ENCODE measurements at places on chromosomes 5 and 9.
A peak's percentile ranks its signal among the peaks of the same experiment; 100 is the strongest.

DNA sequence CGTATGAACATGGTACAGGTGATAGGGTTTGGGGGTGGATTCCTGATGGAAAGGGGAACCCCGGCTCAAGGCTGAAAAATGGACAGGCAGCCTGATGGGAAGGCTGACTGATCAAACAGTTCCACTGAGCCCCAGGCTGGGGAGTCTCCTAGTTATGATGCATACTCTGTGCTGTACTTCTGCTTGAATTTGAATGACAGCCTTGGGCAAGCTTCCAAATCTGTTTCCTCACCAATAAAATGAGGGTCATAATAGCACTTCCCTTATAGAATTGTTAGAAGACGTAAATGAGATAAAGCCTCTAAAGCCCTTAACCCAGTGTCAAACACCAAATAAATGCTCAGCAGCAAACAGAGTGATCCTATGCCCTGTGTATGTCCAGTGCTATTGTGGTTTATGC is 478.5 kb upstream of the DMAC1 start:
- DNase-seq, result no peak

GRCh38 chr9:89000973-89001916 is 10.0 kb downstream of the S1PR3 start:
- peak; percentile 34 for DNase-seq

- DNase-seq, result no peak
These were observed 464.1 kb downstream of the DMRT2 start for GRCh38 chr9:1514250-1514649.

GRCh38 chr5:160930406-160930805 is 78.4 kb upstream of the ATP10B start:
- DNase-seq, result no peak

GRCh38 chr5:175547842-175548241 is 69.5 kb downstream of the SFXN1 start:
- no peak for DNase-seq

- peak; percentile 74 for DNase-seq
These were observed at the start of gene FPGS for GRCh38 chr9:127802576-127803443. FPGS (plus strand) TSS chr9:127802882; CDS start chr9:127802925, 43 bp downstream.

GRCh38 chr9:4495537-4495936 is 5.3 kb downstream of the SLC1A1 start:
- no peak for DNase-seq

- no peak for DNase-seq
These were observed 25.0 kb downstream of the SH3PXD2B start for GRCh38 chr5:172429201-172429940.

DNA sequence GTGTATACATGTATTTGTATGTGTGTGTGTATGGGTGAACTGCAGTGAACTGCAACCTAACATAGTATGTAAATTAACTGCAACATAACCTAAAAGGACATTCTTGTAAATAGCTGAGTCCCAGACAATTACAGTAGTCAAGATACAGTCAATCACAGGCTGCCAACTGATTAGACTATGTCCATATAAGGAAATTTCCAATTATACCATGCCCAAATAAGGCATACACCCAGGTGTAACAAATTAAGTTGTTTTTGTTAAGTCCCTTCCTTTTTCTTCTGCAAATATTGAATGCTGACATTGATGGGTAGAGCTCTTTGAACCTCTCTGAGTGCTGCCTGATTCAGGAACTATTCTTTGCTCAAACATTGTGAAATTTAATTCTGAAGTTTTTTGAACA is 594.6 kb upstream of the FAM174A start:
- no peak for DNase-seq

DNA sequence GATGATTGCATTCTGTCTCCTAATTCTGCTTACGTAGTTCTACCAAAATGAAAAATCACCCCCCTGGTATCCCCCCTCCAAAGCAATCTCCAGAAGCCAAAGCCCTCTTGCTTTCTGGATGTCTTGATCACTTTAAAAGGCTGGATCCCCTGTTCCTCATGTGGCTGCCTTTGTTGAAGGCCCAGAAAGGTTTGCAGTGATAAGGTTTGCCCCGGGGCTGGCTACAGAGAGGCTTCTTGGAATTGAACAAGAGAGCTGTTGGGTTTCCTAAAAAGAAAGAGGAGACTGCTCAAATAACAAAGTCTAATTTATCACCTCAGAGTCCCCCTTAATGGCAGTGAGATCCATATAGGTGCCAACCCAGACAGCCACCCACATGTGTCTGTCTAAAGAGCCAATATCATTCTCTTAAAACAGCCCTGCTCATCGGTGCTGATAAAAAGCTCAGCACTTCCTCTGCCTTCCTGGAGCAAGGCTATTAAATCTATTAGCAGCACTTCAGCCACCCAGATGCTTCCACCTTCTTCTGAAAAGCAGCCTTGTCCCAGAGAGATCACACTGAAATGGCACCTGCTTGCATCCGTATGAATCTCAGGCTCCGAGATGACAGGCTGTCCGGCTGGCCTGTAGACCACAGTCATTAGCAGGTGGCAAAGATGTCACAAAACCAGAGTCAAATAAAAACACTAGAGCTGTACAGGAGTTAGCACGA is 70.9 kb downstream of the TEX10 start:
- no peak for DNase-seq

- DNase-seq, result no peak
These were observed 140.2 kb downstream of the EMB start for GRCh38 chr5:50300878-50301277.

DNA sequence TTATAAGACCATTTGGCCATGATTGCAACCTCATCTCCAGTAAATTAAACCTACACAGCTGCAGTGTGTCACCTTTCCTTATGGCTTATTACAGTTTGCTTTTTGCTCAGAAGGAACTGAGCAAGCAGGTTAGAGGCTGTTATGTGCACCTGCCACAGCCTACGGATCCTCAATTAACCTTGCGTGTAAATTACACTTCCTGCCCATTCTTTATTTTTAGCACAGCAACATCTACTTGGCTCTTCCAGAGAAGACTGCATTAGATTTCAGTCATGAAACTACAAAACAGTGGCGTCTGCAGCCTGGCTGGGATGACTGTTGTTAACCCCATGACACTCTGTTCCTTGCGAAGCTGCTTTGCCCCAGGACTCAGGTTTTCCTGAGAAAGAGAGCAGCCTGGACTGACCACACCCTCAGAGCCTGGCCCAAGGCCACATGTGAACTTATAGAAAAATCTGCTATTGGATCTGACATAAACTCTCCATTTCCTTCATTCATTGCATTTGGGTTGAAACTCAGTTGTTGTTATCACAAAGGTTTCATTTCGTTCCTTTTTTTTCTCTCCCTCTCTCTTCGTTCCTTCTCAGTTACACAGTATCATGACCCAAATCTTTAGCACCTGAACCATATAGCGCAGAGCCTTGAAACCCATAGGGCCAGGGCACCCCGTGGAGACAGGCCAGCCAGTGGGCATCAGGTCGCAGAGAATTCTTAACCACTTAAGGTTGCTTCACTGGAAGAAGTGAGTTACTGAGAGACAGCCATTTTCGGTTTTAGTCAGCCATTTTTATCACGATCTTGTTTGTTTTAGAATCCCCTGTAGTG is 138.6 kb downstream of the PALM2AKAP2 start:
- no peak for DNase-seq

GRCh38 chr5:143019614-143020515 is 249.7 kb downstream of the ARHGAP26 start:
- DNase-seq, result no peak

DNA sequence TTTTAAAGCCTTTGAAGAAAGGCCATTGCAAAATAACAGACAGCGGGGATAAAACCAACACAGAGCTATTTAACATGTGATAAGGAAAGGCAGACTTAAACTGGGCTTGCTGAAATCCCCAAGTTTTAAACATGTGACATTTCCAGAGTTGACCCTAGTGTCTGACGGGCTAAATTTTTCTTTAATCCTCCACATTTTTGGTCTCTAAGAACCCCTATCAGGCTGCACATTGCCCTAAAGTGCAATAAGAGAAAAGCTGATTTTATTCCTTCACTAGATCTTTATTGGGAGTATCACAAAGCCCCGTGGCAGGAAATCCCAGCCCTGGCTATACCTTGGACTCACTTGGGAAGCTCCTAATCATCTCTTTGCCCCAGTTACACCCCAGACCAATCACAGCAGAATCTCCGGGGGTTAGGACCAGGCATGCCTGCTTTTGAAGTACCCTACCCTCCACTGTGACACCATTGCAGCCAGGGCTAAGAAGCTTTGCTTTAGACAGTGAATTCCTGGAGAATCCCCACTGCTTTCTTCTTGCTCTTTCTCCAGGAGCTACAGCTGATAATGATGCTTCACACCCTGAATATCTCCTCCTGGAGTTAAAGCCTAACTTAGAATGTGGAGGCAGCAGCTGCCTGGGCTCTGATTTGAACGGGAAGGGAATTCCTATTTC is 20.1 kb upstream of the COL15A1 start:
- DNase-seq, result no peak

- DNase-seq, result no peak
These were observed 25.6 kb downstream of the CSF2 start for GRCh38 chr5:132099076-132099748.
